ENCODE measurements at places on chromosomes 5 and 9.
A peak's percentile ranks its signal among the peaks of the same experiment; 100 is the strongest.

- DNase-seq: peak; percentile 65
Measured at GRCh38 chr5:96629774-96630173, 32.4 kb upstream of the CAST start.

GRCh38 chr9:14212697-14213420 is 101.1 kb downstream of the NFIB start:
- no peak for DNase-seq

DNA sequence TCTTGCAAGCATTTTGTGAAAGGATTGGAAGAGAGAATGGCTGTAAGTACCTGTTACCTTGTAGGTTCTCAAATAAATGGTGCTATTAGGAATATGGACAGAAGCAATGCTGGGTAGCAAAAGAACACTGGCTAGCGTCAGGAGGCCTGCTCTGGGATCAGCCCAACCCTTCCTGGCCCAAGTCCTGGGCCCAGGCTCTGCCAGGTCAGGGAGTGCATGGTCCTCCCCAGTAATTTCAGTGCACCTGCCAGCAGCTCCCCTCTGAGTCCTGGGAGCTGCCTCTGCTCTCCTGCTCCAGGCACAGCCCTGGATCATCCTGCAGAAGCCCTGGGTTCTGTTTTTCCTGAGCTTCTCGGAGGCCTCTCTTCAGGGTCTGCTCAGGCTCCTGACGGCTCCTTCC is 89.5 kb upstream of the ARAP3 start:
- no peak for DNase-seq

DNA sequence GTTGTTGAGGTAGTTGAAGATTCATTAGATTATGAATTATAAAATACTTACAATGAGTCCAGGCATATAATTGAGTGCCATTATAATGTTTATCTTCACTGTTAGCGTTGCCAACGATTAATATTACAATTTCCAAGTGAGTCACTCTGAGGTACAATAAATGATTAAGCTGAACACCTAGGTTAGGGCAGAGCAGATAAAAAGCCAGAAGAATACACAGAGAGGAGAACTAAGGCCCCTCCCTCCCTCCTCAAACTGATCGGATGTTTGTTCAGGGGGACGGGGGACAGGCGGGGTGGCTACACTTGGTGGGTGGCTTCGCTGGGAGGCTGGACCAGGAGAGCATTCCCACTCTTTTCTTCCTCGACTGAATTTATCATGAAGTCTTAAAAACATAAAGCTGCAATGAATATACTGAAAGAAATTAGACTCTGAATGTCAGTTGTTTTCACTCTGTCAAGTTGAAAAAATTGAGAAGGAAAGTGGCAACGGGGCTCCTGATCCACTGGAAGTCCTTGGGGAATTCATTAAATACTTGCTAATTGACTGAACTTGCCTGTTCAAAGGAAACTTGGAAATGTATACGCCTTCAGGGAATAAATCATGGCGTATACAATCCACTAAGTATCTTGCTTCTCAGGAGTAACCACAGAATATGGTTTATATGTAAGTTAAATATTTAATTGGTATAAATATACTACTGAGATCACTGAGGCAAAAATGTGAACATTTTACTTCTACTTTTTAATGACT is 198.1 kb downstream of the TSSK1B start:
- no peak for DNase-seq

Measured in DMS79 treated with DMSO at 0.1 percent for 48 hours (cell line).